Esophagus muscularis mucosa (tissue), 4 donors: ENCODE measurements at places on chromosomes 11 and 22.

- peak; percentile 75 for DNase-seq
Observed at GRCh38 chr11:70066628-70067027, 11.5 kb upstream of the ANO1 start.

DNA sequence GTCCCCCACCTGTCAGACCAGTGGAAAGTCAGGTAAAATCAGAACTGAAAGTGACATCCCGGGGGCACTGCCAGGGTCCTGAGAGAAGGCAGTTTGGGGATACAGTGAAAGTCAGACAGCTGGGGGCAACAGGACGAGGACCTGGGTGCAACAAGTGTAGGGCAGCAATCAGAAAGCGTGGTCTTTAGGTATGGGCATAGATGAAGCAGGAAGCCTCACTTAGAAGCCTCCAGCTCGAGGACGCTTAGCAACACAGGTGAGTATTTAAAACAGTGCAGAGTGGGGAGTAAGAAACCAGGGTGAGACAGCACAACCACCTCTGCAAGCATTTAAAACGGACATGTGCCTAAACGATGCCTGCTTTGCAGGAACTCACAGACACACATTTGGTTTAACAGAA is 64.6 kb upstream of the POU2AF1 start:
- no peak for DNase-seq

DNA sequence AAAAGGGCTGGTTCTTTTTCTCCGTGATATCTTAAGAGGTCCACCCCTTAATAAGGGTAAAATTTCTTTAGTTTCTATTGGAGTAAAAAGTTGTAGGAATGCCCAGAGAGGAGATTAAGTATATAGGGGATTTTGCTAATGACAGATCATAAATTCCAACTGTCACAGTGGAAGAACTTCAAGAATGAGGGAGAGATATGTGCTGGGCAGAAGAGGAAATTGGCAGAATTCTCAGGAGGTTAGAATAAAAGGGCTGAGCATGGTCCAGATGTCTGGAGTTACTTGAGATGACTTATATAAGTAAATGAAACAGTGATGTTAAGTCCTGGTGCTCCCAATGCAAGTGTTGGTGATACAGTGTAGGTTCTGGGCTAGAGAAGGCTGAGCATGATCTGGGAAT is 417.6 kb upstream of the ARHGAP42 start:
- no peak for DNase-seq

GRCh38 chr11:65102142-65103095 is 6.4 kb downstream of the VPS51 start:
- DNase-seq = no peak

GRCh38 chr11:80371931-80372330 is 931.1 kb upstream of the TENM4 start:
- no peak for DNase-seq

DNA sequence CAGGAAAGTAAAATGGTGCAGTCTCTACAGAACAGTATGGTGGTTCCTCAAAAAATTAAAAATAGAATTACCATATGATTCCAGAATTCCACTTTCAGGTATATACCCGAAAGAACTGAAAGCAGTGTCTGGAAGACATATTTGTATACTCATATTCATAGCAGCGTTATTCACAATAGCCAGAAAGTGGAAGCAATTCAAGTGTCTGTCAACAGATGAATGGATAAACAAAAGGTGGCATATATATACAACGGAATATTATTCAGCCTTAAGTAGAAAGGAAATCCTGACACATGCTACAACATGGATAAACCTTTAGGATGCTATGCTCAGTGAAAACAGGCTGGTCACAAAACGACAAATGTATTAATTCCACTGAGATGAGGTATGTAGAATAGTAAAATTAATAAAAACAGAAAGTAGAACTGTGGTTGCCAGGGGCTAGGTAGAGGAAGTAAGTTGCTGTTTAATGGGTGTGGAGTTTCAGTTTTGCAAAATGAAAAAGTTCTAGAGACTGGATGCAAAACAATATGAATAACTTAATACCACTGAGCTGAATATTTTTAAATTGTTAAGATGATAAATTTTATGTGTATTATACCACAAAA is 14.5 kb downstream of the SAA1 start:
- no peak for DNase-seq

DNA sequence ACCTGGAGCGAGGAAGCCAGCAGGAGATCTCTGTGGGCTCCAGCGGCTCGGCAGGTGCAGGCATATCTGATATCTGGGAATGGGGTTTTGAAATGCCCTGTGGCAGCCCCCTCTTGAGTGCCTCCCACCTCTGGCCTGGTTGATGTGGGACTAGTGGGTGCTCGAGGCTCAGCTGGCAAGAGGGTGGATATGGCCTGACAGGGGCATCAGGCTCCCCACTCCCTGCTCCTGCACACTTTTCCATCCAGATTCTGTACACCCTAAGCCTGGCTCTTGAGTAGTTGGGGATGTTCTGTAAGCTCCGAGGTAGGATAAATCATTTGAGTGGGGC is 75.0 kb downstream of the SCN3B start:
- DNase-seq = no peak

DNA sequence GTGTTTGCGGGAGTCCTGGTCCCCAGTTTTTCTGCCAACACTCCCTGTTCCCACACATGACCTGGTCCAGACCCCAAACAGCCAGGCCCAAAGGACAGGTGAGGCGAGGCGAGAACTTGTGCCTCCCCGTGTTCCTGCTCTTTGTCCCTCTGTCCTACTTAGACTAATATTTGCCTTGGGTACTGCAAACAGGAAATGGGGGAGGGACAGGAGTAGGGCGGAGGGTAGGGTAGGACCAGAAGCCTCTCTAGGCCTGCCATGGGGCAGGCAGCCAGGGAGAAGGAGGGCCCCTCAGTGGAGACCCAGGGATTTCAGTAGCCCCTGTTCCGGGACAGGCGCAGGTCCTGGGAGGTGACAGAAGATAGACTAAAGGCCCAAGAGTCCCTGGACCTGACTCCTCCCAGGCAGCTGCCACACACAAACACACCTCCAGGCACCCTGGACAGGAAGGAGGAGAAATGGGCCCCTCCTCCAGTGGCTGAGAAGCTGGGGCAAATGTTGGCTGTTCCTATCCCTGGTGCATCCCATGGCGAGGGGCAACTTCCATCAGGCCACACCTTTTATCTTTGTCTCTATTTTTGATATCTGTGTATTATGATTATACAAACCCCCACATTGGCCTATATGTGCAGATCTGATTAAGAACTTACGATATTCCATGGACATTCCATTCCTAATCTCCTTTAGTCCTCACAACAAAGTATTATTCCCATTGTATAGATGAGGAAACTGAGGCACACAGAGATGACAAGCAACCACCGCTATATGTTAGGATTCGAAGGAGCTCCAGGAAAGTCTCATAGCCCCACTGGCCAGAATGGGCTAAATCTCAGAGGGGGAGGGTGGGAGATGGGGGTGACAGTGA is 626 bp upstream of the F2 start:
- DNase-seq = no peak

GRCh38 chr11:111298413-111299100 is at the start of gene POU2AF3:
POU2AF3 (plus strand) TSS chr11:111298546; CDS start chr11:111298582, 36 bp downstream.
- DNase-seq = peak; percentile 92

GRCh38 chr22:26619510-26619909 is 1.7 kb upstream of the CRYBB1 start:
- no peak for DNase-seq
